Colonic mucosa (tissue), 4 donors: ENCODE measurements at places on chromosomes 5 and 9. TPM values are rescaled to one million over a fixed set of nuclear protein-coding genes. Genes with fewer than 3 reads are reported as not detected.
A peak's percentile ranks its signal among the peaks of the same experiment; 100 is the strongest.

- peak; percentile 52 for DNase-seq
Measured at GRCh38 chr9:76987594-76988200, 31.8 kb upstream of the FOXB2 start.

DNA sequence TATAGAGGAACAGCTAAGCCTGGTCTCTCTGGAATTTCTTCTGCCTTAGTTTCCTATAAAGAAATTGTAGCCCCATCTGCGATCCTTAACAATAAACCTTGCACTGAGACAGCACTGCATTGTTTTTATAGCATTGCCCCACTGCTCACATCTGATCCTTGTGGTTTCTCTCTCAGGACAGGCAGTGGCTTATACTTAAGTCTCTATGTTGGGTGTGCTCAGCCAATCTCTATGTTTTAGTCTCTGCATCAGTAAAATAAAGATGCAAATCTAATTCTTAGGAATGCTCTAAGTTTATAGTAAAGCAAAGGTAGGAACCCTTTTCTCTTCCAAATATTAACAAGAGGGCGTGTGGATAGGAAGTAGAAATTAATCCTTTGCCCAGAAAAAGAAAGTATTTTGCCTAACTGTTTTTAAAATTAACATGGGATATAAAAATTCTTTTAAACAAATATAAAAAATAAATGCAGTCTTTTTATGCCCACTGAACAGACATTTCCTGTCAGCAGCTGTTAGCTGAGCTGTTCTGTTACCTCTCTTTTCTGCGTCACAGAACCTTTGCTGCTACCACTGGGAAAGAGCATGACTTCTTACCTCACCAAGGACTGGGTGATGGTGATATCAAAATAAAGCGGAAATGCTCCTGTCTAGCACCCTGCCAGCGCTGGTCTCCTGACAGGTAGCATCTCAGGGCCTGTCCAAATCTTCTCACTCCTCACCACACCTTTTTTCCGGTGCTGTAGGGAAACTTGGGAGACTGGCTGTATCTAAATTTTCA is 29.5 kb downstream of the MRPS27 start:
- no peak for DNase-seq

The PCDHB12 gene
- total RNA-seq = 0.40 TPM

The PCDHA1 gene
- total RNA-seq = 0.13 TPM

The PCDHB11 gene
- total RNA-seq = 2.2 TPM

The SLC1A1 gene
- total RNA-seq = 9.1 TPM

The BTNL3 gene
- 71.1 TPM for total RNA-seq

DNA sequence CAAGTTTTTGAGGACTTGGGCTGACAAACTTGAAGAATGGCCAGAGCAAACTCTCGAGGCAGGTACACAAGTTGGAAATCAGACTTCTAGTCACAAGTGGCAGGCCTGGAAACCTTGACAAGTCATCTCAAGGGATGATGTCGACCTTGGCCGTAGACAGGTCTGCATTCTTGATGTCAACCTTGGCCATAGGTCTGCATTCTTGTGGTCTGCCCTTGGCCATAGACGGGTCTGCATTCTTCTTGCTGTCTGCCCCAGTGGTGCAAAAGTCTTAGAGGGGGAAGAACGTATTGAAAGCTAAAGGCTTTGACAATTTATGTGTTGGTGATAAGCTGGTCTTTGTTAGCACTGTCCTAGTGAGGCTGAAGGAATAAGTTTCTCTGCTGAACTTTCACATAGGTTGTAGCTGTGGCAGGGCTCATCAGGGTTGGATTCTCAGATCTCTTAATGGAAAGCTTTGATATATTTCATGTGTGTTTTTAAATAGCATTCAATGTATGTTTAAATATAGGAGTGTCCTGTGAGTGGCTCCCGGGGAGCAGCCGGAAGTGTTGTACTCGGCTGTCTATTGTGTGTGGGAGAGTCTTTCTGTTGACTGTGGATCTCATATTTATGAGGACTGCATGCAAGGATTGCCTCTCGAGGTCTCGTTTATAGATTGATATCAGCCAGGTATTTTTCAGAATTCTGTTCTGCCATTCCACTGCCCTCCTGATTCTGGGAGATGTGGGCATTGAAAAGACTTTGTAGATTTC is 27.0 kb downstream of the SUB1 start:
- DNase-seq = peak; percentile 24

DNA sequence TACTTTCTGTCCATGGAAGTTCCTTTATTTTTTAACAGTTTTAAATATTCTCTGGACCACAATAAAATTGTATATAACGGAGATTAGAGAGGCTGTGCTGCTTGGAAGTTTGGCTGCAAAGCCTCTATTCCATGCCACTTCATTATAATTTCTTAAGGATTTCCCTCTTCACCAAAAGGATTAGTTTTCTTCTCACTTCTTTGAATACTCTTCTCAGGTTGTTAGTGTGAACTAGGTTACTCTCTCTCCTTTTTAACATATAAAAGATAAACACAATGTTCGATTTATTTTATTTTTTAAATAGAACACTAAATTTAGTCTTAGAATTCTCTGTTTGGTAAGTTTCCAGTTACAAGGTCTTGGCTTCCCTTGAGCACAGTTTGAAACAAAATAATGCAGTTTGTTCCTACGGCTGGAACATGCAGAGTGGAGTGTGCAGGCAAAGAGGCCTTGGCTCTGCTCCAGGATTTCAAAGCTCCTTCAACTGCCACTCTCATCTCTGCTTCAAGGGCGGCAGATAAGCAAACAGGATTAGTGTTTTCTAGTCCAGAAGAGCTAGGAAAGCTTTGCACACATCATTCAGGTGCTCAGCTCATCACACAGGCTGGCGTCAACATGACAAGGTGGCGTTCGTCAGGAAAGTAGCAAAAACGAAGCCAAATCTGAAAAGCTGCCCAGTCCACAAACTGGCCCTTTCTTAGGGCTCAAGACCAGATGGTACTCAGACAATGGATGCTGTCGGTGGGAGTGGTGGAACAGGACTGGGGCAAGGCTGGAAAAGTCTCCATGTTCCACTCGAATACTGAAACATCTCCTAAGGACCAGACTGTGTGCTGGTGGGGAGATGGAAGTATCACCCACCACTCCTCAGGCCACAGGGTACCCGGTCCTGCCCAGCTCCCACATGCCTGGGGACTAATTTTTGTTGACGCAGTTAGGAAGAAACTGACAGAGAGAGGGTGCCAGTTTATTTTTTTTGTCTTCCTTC is 286.6 kb downstream of the CRB2 start:
- peak; percentile 76 for DNase-seq

DNA sequence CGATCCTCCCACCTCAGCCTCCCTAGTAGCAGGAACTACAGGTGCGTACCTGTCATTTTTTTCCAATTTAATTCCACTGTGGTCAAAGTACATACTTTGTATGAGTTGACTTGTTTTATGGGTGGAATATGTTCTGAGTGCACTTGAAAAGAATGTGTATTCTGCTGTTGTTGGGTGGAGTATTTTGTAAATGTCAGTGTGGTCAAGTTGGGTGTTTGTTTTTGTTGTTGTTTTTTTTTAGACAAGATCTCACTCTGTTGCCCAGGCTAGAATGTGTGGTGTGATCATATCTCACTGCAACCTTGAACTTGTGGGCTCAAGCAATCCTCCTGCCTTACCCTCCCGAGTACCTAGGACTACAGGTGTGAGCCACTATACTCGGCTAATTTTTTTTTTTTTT is 17.9 kb downstream of the SLC25A25 start:
- no peak for DNase-seq

- no peak for DNase-seq
Measured at GRCh38 chr5:159189310-159189709, 20.0 kb downstream of the RNF145 start.

DNA sequence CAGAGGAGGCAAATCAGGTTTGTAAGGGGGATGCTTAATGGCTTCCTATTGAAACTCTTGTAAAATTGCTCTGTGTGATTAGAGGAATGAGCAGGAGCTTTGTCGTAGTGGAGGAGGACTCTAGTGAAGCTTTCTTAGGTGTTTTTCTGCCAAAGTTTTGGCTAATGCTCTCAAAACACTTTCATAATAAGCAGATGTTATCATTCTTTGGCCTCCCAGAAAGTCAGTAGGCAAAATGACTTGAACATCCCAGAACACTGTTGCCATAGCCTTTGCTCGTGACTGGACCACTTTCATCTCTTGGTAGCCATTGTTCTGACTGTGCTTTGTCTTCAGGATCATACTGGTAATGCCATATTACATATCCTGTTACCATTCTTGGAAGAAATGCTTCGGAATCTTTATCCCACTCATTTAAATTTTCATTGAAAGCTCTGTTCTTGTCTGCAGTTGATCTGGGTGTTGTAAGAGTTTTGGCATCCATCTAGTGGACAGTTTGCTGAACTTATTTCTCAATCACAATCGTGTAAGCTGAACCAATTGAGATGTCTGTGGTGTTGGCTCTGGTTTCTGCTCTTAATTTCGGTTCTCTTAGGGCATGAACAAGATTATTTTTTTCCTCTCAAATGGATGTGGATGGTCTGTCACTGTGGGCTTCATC is 187.6 kb downstream of the COMMD10 start:
- DNase-seq = no peak
